ENCODE measurements at places on chromosomes 12 and 14.

DNA sequence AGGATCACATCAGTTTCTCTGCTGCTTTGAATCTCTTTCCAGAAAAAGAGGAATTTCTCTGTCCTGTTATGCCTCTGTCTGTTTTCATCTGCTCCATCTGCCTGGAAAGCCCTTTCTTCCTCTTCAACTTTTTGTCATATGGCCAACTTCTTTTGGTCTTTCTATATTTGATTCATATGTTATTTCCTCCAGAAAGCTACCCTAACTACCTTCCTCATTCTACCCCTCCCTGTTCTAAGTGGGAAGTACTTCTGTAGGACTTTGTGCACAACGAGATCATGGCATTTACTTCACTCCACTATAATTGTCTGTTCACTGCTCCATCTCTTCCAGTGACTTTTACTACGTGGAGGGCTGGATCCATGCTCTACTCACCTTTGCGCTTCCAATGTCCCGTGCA lies 5.9 kb downstream of the CLEC4D start:
- no peak for DNase-seq

- no peak for DNase-seq
These were observed at the start of gene ASCL4 for GRCh38 chr12:107774349-107775029. ASCL4 (plus strand) TSS chr12:107774704; CDS start chr12:107775219, 515 bp downstream.

DNA sequence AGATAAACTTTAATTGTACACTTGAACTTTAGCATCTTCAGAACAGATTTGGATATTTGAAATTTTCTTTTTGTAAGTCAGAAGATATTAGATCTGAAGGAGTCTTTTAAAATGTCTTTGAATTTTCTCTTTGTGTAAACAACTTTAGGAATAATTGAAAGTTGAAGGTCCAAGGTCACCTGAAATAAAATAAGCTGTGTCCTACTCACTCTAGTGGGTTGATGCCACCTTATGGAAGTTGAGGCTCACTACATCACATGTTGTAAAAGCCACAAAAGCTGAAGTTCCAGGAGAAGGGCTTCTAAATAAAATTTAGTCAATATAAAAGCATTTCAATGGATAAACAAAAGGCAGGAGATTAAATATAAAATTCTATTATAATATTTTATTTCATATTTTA lies 122.0 kb upstream of the ATXN7L3B start:
- DNase-seq: no peak

DNA sequence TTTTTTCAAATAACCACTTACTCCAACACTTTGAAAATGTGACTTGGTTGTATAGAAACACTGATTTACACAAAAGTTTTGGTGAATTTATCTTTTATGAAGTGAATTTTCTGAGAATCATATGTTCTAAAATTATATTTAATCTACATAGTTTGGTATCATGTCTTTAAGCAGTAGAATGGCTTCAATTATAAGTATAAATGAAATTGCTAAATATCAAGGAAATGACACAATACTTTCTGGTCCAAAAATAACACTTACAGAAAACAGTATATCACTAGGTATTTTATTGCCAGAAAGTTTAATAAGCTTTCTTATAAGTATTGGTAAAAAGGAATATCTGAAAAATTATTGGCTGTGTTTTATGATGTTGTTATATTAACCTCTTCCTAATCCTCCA lies 90.9 kb downstream of the SRGAP1 start:
- no peak for DNase-seq

DNA sequence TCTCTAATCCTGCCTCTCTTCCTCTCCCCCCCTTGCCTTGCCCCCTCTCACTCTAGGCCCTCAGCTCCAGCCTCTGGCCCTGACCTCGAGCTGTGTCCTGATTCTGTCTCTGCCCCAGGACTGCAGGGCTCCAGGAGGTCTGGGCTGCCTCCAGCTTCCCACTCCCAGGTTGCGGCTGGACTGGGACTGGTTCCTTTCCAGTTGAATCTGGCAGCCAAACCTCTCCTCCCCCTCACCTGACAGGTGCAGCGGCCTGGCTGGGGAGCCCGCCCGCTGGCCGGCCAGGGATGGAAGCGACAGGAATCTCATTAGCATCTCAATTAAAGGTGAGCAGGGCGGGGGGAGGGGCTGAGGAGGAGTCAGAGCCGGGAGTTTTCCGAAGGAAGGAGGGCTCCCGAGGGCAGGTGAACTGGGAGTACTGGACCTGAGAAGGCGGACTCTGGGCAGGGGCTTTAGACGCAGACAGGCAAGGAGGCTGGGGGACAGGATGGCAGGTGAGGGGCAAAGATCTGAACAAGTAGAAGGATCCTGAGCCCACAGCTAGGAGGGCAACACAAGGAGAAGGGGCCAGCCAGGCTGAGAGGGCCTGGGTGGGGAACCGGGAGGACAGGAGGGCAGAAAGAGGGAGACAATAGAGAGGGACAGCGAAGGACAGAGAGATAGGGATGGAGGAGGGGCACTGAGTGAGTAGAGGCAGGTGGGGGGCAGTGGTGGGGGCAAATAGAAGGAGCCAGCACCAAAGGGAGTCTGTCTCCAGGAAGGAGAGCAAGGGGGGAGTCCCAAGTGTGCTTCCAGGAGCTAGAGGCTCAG lies at the start of gene SCNN1A:
TSS of gene SCNN1A (minus strand) at position 295 of the 810 bp plus-strand sequence. CDS start 780 bp downstream, outside the sequence.
- DNase-seq: no peak

DNA sequence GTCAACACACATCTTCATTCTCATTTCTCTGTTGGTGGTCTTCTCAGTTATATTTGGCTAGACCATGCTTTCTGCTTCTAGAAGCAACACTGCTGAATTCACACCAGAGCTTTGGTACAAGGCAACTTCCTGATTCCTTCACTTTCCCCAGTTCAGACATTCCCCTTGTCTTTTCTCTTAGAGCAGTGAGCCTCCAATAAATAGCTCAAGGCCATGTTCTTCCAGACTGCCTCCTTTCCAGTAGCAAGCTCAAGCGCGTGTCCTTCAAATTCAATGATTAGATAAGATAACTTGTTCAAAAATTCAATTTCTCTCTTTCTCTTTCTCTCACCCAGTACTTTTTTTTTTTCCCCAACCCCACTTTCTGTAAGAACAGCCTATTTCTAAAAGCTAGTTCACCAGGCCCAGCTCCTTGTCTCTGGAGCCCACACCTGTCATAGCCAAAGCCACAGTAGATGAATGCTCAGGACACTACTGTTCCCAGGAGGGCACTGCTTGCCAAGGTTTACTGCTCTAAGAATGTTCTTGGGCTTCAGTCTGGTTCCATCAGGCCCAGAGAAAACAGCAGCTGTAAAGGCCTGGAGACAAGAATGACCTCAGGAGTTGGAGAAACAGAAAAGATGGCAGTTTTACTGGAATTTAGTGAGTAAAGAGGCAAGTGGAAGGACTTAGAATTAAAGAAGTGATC lies 17.7 kb downstream of the TBK1 start:
- no peak for DNase-seq

DNA sequence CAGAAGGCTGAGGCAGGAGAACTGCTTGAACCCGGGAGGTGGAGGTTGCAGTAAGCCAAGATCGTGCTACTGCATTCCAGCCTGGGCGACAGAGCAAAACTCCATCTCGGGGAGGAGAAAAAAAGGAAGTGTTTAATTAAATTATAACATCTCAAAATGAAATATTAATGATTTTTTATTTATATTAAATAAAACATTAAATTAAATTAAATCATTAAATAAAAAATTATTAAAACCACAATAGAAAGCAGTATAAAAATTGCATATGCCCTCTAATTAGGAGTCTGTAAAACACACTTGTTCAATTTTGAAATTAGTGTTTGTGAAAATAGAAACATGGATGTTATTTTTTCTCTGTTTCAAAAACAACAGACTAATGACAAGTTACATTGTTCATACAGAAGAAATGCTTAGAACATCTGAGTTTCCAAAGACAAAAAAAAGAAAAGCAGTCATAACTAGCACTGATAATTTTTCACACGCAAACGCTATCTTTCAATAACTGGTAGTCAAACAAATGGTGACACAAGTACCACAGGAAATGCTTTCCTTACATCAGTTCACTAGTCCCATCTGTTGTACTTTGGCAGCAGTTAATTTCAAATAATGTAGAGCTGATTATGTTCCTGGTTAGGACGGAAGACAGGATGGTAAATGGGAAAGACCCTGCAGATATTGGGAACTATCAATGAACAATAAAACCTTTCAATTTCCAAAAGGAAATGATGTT lies 54.9 kb downstream of the HECTD4 start:
- DNase-seq: no peak

DNA sequence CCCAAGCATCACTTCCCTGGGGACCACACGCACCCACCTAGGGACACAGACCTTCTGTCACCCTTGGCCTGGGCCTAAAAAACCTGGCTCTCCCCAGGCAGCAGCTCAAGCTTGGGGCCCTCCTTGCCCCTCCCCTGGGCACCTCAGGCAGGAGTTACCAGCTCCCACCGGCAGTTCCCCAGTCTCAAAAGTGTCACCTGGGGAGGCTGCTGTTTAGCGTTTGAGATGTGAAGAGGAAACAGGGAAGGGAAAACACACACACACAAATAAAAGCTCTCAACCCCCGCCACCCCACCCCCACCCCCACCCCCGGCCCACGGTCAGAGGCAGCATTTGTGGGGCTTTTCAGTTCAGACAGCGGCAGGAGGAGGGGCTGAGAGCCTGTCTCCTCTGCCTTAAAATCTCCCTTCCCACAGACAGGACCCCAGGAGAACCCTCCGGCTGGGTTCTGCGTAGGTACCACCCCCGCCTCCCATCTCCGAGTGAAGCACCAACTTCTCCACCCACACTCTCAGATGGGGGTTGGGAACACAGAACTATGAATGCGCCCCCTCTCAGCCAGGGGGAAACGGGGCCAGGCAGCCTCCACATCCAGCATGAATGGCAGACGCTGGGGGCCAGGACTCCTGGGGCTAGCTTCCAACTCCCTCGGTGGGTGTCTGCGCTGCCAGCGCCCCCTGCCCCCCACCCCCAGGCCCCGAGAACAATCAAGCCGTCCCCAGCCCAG lies 3.0 kb downstream of the NCOR2 start:
- no peak for DNase-seq

DNA sequence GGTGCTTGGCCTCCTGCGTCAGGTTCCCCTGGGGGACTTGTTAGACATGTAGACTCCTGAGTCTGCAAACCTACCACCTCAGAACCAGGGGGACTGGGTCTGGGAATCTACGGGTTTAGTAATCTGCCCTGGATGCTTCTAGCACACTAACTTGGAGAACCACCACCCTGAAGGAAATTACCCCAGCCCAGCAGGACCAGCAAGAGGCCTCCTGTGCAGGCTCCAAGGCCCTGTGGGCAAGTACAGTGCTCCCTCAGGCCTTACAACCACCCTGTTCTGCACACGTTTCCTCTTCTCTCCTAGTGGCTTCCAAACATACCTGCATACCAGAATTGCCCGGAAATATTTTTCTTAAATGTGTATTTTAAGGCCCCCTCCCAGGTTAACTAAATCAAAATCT lies 423.0 kb downstream of the FUT8 start:
- DNase-seq: no peak

DNA sequence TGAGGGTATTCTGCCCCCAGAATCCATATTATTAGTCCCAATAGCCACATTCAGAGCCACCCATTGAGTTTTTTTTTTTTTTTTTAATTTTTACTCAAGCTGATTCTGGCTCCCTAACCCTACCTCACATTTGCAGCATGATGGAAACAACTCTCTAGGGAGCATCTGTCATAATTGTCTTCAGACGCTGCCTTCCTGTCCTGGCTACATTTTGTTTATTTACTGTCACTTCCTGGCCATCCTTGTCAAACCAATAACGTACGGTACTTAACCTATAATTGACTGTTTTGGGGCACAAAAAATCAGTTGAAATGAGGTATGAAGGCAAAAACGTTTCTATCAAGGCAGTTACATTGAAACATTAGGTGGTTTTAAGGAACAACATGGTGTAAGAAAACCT lies 2.1 kb downstream of the GLIPR1 start:
- DNase-seq: no peak

- DNase-seq: no peak
These were observed 610.6 kb upstream of the TBX3 start for GRCh38 chr12:115294453-115295133.

- DNase-seq: no peak
These were observed 835.2 kb downstream of the FSCB start for GRCh38 chr14:43671716-43672485.

- DNase-seq: no peak
These were observed 464.6 kb downstream of the PCNX1 start for GRCh38 chr14:71371711-71372396.

DNA sequence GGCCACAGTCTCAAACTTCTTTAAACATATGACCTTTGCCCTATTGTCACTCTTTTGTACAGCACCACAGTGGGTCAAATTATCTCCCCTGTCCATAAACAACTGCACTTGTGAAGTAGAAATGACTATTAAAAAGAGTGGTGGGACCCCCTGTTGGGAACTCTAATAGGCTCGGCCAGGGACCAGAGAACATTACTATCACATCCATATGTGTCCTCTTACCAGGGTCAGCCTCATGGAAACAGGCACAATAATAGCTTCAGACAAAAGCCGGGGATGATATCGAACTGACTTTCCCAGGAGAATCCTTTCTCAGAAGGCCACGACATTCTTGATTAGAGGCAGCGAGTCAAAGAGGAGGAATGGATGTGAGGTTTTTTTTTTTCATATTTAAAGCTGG lies 96.6 kb downstream of the NKX2-1 start:
- no peak for DNase-seq

DNA sequence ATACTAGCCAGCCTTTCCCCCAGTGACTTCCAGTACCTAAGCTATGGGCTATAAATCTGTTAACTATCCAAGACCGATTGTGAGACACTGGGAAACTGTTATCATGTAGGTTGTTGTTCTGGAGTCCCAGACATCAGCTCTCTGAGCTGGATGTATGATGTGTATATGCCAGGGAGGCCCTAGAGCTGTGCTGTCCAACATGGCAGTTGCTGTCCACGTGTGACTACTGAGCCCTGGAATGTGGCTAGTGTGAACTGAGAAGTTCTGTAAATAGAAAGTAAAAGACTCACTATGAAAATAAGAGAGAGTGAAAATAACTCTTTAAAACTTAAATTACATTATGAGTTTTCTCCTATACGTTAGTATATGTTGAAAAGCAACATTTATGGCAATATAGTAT lies 755.8 kb upstream of the FBXO33 start:
- DNase-seq: no peak

- DNase-seq: no peak
These were observed 58.8 kb downstream of the TTC7B start for GRCh38 chr14:90757452-90757851.

GRCh38 chr12:22173177-22173576 lies 127.2 kb downstream of the CMAS start:
- DNase-seq: no peak

DNA sequence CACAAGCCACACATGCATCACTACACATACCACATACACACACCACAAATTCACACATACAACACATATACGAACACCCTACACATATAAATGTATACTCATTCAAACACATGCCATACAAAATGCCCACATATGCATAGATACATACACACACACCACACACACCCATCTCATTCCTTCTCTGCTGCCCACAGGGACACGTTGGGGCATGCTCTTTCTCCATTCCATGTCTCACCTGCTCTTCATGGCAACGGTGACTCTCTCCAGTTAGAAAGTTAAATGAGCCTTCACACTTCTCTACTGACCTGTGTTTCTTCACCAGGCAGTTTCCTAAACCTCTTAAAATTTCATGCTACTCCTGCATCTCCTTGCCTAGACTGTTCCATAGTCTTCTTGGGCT lies 1194.8 kb downstream of the BCL11B start:
- DNase-seq: no peak

GRCh38 chr12:29521951-29522350 lies 24.5 kb upstream of the OVCH1 start:
- no peak for DNase-seq

- no peak for DNase-seq
These were observed 427 bp downstream of the SLC6A12 start for GRCh38 chr12:213527-213932.

Data from GM12864 (cell line).